Stimulated activated CD4-positive, alpha-beta T cell treated with anti-CD3 and anti-CD28 coated beads, Interleukin-12 subunit alpha, Interleukin-12 subunit beta, amount 100 ng/mL, for 4 hours (primary cell): ENCODE measurements at places on chromosomes 4 and X.
A peak's percentile ranks its signal among the peaks of the same experiment; 100 is the strongest.

DNA sequence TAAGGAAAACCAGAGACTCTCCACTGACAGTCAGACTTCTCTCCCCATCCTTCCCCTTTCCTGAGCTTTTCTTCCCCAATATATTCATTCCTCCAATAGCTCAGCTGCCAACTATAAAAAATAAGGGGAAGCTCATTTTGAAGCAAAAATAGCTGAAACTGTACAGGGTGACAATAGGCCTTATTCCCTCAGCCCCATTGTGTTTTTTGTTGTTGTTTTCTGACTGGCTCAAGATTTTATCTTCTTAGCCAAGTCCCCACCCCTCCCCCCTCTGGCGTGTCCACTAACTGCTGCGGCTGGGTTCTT, 26.2 kb downstream of the PRPS1 start:
- DNase-seq, result no peak

GRCh38 chr4:168917138-168917779, 92.8 kb downstream of the CBR4 start:
- no peak for DNase-seq

DNA sequence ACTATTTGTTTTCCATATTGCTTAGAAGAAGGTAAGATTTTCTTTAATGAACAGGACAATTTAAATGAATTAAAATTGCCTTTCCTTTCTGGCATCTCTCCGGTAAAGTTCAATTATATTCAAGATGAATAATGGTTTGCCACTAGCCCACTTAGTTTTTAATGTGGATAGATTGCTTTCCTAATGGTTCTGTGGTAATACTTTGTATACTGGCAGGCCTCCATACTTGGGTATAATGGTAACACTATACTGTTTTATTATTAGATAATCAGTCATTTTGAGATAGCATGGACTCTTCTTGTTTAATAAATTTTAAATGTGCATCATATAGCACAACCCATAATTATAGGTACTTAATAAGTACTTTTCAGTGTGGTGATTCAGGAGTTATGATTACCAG, 89.5 kb downstream of the ELOVL6 start:
- DNase-seq, result no peak

DNA sequence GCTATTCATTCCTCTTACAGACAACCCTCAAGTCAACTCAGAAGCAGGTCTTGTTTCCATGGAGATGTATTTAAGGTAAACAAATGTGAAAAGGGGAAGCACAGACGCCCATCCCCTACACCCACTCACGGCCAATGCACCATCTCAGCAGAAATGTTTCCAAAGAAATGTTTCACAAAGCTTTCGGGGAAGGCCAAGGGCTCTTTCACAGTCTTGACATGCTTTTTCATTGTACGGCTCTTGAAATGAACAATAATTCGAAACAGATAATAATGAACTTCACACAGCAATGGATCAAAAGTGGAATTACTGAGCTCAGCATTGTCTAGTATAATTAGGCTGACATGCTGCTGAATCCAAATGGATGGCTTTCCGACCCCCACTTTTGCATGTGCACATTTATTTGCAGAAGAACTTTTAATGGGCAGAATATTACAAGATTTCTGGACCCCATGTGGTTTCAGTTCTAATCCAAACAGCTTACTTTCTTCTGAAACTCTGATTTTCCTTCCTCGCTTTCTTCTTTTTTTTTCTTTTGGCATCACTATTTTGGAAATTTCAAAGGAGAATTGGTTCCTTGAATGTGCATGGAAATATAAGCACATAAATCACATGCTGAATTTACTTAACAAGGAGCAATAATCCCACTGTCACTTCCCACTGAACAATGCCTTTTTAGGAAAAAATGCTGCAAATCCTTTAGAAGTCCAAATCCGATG, 160.9 kb downstream of the SMIM20 start:
- peak; percentile 58 for DNase-seq

DNA sequence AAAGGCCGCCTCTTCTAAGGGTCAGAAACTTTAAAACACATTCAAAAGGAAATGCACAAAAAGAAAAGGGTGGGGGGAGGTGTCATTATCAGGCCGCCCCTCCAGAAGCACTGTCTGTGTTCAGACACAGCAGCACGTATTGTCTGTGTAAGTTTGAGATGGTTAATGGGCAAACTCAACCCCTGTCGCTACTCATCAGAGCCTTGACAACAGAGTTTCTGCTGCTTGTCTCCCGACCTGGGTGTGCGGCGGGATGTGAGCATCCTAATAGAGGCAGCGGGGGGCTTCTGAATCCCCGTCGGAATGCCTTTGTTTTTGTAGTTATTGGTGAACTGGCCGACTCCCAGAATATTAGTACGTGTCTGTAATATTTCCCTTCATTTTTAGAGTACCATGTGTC, 158.9 kb downstream of the DCTD start:
- no peak for DNase-seq

- no peak for DNase-seq
Measured at GRCh38 chrX:68114573-68115129, 318.6 kb downstream of the OPHN1 start.

GRCh38 chr4:173910891-173911290, 372.6 kb downstream of the FBXO8 start:
- DNase-seq, result no peak

GRCh38 chrX:15882704-15883539, 28.3 kb upstream of the AP1S2 start:
- DNase-seq, result no peak

- no peak for DNase-seq
Measured at GRCh38 chr4:24248674-24249630, 335.4 kb downstream of the DHX15 start.

- no peak for DNase-seq
Measured at GRCh38 chr4:175745329-175745728, 66.7 kb downstream of the GPM6A start.

DNA sequence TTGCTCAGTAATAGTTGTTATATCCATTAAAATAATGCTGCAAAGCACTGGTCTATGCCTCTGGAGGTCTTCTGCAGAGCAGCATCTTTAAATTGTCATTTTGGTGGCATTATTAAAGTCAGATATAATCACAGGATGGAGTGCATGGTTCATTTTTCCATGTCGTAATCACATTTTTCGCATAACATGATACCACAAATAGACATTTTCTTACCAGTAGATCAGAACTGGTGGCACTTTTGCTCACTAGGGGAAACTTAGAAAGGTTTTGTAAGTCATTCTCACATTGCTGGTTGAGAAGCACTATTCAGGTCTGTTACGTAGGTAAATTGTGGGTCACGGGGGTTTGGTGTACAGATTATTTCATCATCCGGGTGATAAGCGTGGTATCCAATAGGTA, 484.5 kb upstream of the PRKX start:
- no peak for DNase-seq

DNA sequence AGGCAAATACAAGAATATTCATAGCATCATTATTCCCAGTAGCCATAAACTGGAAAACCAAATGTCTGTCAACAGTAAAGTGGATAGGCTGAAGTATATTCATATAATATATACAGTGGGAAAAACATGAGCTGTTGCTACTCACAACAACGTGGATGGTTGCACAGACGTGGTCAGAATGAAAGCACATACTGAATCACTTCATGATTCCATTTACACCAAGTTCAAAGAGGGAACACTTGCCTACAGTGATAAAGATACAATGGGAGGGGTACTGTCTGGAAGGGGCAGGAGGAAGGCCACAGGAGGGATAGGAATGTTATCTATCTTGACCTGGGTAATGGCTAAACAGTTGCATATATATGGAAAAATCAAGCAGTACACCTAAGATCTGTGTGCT, 25.3 kb downstream of the APBB2 start:
- no peak for DNase-seq

- no peak for DNase-seq
Measured at GRCh38 chrX:102723456-102723855, 2.9 kb downstream of the GPRASP3 start.

- DNase-seq, result no peak
Measured at GRCh38 chrX:7216981-7217587, 69.1 kb upstream of the PUDP start.

- DNase-seq, result no peak
Measured at GRCh38 chr4:163256680-163257343, 75.6 kb downstream of the NPY1R start.

GRCh38 chr4:183872531-183872930, 32.6 kb upstream of the STOX2 start:
- DNase-seq, result no peak

DNA sequence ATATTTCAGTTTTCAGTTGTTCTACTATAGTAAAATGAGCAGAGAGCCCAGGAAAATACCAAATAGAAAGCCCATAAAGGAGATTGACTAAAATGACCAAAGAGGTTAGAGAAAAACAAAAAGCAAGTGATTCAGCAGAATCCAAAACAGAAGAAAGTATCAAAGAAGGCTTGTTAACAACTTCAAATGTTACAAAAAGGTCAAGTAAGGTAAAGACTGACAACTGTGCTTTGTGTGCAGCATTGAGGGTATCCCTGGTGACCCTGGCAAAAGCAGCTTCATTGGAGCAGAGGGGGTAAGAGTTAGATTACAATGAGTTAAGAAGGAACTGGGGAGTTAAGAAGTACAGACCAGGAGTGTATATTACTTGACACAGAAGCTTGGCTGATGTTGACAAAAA, 317.9 kb downstream of the OPHN1 start:
- no peak for DNase-seq

DNA sequence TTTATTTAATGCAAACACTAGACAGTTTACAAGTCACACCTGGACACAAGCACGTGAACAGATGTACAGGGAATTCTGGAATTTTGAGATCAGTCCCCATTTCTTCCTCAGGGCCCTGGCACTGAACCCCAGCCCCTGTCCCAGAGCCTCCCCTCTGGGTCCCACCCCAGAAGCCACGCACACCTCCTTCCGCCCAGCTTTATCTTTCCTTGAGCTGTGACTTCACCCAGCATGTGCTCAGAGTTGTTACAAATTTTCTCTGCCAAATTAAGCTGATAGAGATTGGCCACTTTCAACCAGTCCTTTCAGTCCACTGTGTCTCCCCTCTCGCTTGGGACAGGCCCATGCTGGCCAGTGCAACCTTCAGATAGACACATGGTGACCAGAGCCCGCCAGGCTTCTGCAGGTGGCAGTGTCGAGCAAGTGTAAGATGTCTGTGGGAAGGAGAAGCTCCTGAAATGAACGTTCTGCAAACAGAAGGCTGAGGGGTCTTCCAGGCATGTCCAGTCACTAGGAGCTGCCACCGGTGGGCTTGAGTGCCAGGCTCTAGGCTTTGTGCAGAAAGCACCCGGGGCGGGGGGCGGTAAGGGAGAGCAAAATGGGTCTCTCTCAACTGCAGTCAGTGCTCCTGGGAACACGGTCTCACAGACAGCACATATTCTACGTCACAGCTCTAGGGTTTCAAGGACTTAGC, 73.3 kb downstream of the MTMR1 start:
- DNase-seq, result no peak
